ENCODE measurements at places on chromosomes 16 and 17.

DNA sequence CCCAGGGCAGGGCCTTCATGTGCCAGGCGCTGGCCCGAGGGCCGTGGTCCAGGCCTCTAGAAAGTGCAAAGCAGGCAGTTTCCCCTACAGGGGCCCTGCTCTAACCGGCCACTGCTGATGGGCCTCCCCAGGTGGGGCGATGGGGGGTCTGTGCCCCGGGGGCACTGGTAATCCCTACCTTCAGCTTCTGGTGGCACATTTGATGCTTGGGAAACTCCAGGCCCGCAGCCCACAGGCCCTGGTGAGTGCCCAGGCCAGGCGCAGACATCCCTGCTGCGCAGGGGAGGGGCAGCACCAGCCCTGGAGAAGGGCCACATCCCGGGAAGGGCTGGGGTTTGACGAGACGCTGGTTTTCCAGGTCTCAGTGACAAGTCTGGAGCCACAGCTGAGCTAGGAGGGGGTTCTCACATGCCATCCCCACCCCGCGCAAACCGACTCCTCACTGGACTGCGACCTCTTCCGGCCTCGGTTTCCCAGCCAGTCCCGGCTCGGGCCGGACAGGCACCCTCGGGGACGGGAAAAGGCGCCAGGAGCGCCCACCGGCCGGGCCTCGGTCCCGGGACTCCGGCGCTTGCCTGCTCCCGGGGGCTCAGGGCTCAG, 1.6 kb downstream of the DOC2B start:
- DNase-seq: no peak

DNA sequence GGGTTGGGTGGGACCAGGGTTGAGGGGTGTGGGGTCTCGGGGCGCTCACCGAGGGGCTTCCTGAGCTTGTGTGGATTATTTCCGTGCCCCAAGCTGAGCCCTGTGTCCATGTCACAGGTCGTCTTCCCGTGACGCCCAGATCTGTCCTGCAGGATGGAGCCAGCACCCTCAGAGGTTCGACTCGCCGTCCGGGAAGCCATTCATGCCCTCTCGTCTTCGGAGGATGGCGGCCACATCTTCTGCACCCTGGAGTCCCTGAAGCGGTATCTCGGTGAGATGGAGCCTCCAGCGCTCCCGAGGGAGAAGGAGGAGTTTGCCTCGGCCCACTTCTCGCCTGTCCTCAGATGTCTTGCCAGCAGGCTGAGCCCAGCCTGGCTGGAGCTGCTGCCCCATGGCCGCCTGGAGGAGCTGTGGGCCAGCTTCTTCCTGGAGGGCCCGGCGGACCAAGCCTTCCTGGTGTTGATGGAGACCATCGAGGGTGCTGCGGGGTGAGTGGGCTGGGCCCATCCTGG, 1.0 kb downstream of the TELO2 start:
- DNase-seq: no peak

DNA sequence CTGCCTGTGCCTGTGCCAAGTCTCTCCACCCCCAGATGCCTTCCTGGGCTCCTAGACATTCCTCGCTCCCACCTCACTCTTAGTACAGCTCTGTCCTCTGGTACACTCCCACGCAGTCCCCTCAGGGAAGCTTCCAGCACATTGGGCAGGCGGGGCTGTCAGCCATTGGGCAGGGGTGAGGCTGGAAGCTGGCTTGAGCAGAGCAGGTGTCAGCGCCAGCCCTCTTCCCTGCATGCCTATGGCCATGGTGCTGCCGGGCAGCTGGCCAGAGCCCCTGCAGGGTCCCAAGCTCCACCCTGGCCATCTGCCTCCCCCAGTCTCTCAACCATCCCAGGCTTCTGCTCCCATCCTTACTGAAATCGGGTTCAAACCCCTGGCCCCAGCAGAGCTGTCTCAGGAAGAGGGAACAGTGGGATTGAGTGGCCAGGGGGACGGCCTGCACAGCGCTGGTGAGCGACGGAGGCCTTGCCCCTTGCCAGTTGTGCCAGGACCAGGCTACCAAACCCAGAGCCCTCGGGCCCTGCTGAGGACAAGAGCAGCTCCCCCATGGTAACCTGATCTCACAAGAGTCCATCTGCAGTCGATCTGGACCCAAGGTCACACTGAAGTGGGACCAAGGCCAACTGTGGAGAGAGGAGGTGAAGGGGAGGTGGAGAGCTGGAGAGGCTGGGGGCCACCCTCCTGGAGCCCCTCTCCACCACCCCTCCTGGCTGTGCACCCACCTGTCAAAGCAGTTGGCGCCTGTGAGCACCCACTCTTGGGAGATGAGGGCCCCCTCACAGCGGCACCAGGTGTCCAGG, 2.4 kb upstream of the B9D1 start:
- DNase-seq: no peak

- no peak for DNase-seq
Measured at GRCh38 chr17:64166876-64167275, 36.9 kb upstream of the ERN1 start.

- DNase-seq: no peak
Measured at GRCh38 chr17:60160829-60161501, 11.2 kb downstream of the CA4 start.

- no peak for DNase-seq
Measured at GRCh38 chr17:58344791-58345157, 7.2 kb downstream of the SUPT4H1 start.

Measured in activated naive CD4-positive, alpha-beta T cell (primary cell).